ENCODE measurements at places on chromosomes 4 and X.

- no peak for DNase-seq
Observed at GRCh38 chrX:111254896-111255693, 15.2 kb downstream of the CAPN6 start.

GRCh38 chr4:157779081-157779480, 393.7 kb downstream of the GASK1B start:
- no peak for DNase-seq

DNA sequence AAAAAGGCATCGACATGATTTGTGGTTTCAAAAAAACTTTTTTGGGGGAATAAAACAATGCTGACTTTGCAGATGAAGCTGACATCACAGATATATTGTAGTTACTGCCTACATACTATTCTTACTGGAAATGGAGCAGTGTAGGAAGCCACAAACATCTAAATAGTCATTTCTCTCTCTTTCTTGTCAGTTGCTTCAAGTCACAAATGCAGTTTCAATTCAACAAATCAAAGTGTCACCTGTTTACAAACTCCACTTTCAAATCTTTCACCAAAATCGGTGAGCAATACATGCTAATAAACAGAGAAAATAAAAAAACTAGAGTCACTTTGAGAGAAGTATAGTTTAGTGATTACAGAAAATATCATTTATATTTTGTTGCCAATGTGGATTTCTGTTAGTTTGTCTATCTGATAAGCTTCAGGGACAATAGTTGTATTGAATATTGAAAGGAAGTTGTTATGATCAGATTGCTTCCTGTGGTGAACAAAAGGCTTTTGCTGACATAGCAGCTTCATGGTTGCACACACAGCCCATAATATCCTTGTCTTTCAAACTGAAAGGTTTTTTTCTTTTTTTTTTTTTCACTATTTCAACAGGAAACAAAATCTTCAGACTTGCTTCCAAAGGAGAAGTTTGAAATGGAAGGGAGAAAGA, 49.7 kb upstream of the PTPN13 start:
- no peak for DNase-seq

- DNase-seq: no peak
Observed at GRCh38 chr4:106032851-106033286, 137.6 kb downstream of the NPNT start.

DNA sequence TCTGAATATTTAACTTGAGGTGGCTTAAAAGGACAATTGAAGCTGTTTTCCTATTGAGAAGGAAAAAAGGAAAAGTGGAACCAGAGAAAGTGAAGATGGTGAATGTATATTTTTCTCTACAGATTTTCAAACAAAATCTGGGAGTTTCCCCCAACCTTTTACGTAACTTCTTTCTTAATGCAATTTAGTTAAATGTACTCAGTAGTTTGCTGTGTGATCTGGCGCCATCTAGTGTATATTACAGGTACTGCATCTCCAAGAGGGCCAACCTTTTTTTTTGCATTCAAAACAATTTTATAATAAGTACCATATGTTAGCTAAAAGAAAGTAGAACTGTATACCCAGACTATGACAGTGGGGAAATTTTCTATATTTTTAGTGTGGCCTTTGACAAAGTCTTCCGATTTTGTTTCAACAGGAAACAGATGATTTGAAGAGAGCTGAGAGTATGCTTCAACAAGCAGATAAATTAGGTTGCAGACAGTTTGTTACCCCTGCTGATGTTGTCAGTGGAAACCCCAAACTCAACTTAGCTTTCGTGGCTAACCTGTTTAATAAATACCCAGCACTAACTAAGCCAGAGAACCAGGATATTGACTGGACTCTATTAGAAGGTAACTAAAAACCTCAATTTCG, 82.0 kb downstream of the PLS3 start:
- no peak for DNase-seq

- no peak for DNase-seq
Observed at GRCh38 chrX:48834383-48834709, 1.1 kb downstream of the PCSK1N start.

GRCh38 chr4:7389719-7390118, 45.0 kb downstream of the PSAPL1 start:
- DNase-seq: no peak

- DNase-seq: no peak
Observed at GRCh38 chr4:74805601-74806000, 11.3 kb upstream of the BTC start.

DNA sequence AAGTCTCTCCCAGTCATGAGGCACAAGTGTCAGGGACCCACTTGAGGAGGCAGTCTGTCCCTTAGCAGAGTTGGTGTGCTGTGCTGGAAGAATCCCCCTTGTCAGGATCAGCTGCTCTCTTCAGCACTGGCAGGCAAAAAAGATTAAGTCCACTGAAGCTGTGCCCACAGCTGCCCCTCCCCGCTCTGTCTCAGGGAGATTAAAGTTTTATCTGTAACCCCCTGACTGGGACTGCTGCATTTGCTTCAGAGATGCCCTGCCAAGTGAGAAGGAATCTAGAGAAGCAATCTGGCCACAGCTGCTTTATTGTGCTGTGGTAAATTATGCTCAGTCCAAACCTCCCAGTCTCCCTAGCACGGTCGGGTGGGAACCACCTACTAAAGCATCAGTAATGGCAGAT, 37.4 kb upstream of the HEPH start:
- DNase-seq: no peak

DNA sequence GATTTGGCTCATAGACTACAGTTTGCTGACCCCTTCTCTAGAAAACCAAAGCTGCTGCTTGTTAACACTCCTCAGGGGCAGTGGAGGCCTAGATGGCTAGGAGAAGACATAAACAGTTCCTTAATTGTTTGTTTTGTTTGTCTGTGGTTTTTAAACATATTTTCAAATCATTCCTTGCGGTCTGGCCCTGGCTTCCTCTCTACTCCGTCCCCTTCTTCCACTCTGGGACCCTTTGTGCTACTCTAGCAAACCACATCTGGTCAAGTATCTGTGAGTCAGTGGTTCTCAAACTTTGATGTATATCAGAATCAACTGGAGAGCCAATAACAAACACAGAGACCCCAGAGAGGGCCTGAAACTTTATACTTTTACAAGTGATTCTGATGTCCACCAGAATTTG, 36.1 kb downstream of the FRMPD4 start:
- DNase-seq: no peak

DNA sequence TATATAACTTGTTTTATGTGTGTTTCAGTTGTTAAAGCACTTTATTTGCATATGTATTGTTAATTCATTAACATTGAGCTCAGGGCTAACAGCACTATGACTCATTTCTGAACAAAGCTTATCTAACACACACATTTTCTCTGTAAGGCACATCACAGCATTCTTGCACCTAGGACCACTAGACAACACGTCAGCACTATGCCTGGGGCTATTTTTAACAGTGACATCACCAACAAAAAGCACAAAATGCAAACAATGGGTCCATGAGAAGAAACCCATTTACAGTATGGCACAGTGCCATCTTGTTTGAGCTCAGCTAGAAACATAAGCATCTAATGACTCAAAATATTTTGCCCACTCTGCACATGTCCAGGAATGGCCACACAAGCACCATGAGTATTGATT, 124.4 kb downstream of the RELL1 start:
- DNase-seq: no peak

GRCh38 chr4:41545238-41545637, 7.3 kb downstream of the LIMCH1 start:
- DNase-seq: no peak

GRCh38 chr4:70712150-70712549, 9.6 kb upstream of the RUFY3 start:
- no peak for DNase-seq

GRCh38 chr4:120317713-120318112, 251.1 kb upstream of the MAD2L1 start:
- DNase-seq: no peak

DNA sequence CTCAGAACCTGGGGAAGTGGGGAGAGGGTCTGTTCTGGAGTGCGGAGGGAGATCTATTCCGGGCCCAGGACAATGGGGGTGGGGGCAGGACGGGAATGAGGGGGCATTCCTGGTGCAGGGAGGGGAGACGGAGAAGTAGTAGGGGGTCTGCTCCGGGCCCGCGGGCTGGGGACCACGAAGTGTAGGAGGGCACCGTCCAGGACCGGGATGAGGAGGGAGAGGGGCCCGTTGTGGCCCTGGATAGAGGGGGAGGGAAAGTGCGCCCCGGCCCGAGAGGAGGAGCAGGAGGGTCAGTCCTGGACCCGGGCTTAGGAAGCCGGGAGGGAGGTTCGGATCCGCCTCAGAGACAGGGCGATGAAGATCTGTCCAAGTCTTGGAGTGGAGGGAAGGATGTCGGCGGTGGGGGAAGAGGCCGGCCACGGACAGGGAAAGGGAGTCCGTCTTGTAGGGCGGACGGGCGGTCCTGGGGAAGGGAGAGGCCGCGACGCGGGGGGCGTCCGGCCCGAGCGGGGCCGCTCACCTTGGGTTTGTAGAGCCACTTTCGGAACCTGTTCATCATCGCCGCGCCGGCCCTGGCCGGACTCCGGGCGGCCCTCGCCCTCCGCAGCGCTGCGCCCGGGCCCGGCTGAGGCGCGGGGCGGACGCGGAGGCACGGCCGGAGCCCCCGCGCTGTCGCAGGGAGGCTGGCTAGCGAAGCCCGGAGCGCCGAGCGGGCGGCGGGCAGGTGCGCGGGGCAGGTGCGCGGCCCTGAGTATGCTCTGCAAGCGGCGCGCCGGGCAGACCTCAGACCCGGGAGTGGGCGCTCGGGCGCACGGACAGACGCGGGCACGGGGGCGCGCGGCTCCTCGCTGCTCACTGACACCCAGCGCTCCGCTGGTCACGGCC, at the start of gene ZFYVE28:
Gene ZFYVE28 (minus strand): TSS at position 881 of the 885 bp plus-strand sequence. CDS start 322 bp downstream, at position 559.
- DNase-seq: no peak

- DNase-seq: no peak
Observed at GRCh38 chr4:4274226-4274625, 15.7 kb downstream of the LYAR start.

DNA sequence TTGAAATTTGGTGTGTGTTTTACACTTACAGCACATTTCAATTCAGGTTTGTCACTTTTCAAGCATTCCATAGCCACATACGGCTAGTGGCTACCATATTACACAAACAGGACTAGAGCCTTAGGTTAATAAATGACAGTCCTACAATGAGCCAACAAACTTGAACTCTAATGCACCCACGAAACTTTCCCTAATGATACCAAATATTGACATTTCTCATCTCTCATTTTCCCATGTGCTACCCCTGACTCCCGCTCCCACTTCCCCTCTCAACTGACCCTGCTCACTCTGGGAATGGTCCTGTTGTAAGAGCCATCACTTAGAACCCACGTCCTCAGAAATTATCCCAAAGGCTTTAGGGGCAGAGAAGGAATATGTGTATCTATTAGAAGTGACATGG, 4.9 kb upstream of the TLR10 start:
- no peak for DNase-seq

- no peak for DNase-seq
Observed at GRCh38 chr4:13888112-13888511, 260.6 kb upstream of the BOD1L1 start.

GRCh38 chr4:21921526-21922180, 26.9 kb downstream of the KCNIP4 start:
- DNase-seq: no peak

DNA sequence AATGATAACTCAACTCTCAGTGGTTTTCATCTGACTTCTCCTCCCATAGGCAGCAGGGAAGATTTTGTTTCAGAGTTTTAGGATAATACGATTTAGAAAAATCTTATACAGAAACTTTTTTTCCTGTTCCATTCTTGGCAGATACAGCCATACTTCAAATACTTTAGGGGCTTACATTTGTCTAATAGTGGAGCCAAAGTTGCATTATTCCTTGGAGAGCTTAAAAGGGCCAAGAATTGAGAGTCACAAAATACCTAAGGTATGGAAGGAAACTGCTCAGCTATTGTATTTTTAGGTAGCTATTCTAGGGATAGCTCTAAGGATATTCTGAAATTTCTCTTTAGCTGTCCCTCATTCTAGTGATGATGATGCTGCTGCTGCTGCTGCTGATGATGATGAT, 132.9 kb upstream of the PTCHD1 start:
- DNase-seq: no peak

- DNase-seq: peak; percentile 11
Observed at GRCh38 chr4:83217721-83218522, 66.7 kb downstream of the COQ2 start.

DNA sequence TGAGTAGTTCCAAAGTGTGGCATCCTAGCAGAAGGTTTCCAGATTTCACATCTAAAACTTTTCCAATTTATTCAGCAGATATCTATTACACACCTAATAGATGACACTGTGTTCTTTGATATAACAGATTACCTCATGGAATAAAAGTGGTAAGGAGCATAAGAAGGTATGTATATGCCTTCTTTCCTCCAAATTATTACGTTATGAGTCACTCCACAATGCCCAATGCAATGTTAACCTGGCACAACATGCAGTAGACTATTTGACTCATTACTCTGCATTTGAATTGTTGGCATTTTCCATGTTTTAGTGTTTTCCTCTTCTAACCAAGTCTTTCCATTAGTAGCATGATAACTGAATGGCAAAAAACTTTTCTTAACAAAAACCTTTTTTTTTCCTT, 383.6 kb downstream of the ADGRL3 start:
- no peak for DNase-seq

- no peak for DNase-seq
Observed at GRCh38 chr4:38968668-38969067, 63.5 kb downstream of the TMEM156 start.

DNA sequence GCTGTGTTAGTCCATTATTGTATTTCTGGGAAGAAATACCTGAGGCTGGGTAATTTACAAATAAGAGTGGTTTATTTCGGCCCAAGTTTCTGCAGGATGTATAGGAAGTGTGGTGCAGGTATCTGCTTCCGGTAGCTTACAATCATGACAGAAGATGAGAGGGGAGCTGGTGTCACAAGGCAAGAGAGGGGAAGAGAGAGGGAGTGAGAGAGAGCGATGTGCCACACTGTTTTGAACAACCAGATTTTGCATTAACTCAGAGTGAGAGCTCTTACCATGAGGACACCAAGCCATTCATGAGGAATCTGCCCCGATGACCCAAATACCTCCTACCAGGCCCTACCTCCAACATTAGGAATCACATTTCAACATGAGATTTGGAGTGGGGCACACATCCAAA, 627.6 kb upstream of the FRG1 start:
- no peak for DNase-seq

DNA sequence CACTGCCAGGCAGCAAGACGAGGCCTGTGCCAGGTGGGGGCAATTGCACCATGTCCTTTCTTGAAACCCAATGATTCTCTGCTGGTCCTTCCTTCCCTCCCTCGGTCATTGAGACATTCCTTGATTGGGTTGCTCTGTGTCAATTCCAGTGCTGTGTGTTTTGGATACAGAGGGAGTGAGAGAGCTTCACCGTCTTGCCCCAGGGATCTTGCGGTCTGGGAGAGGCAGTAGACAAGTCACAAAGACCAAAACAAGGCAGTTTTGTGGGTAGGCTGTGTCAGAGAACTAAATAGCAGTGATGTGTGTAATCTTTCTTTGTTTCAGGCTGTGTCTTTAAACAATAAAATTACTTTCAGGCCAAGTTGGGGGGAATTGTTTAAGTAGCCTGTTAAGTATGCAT, 38.8 kb upstream of the TADA2B start:
- DNase-seq: no peak

- no peak for DNase-seq
Observed at GRCh38 chr4:3042226-3042625, 32.1 kb downstream of the HTT-AS start.

Measured in activated CD8-positive, alpha-beta memory T cell treated with anti-CD3 and anti-CD28 coated beads for 1 hour (primary cell).